ENCODE measurements at places on chromosomes 16 and 17.

- DNase-seq: no peak
Measured at GRCh38 chr16:48188449-48189102, 32.8 kb upstream of the ABCC12 start.

DNA sequence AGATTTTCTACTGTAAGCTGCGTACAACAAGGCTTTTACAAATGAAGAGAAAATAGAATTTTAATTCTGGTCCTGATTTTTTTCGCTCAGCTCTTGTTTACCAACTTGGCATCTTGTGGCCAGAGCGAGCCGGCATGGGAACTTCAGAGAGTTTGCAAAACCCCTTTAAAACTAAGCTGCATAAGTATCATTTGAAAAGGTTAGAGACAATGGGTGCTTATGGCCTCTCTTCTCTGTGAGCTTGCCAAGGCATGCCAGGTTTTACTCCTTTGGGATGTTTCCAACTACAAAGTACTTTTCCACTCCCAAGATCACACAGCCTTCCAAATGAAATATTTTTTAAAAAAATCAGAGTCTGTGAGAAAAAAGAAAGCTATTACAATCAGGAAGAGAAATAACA, 62.4 kb upstream of the FA2H start:
- no peak for DNase-seq

DNA sequence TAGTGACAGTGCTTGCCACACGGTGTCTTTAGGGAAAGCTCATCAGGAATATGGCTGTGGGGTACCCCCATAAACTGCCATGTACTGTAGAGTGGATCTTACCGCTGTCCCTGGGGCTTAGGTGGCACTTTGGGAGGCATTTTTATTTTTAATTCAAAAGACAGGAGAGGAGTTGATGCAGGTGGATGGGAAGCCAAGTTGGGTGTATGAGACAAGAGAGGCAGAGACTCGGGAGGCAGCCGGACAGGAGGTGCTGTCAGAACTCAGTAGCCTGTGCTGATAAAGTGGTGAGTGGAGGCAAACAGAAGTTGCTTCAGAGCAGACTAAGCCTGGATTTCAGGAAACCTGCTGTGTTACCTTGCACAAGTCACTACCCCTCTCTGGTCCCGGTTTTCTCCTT, 185.9 kb downstream of the TMEM132E start:
- DNase-seq: no peak

DNA sequence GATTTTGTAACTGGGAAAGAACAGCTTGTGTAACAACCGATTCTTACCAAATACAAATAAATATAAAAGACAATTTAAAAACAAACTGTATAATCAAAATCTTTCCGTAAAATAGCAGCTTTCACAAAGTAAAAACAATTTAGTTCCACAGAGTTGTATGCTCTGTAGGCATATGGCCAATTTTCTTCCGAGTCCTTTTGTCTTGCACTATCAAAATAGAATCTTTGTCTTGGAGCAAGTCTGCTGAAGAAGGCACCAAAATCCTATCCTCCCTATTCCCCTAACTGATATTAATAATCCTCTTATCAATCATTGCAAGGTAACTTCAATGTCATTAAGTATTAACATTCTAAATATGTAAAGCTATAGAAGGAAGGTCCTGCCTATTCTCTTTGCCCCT, 7.6 kb downstream of the THUMPD1 start:
- no peak for DNase-seq

DNA sequence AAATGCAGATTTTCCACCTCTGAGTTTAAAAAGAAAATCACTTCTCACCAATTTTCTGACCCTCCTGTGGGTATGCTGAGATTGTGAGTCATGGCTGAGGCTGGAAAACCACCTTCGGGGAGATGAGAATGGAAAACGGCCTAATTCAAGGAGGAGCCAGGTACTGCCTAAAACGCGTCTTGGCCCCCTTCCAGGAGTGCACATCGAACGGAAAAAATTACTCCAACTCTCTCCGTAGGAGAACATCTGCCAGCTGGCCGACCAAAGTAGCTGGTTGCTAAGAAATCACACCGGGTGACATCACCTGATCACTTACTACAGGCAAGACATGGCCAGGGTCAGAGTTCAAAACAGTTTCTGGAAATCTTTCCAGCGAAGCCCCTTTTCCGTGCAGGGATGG, 107.6 kb downstream of the ZNF423 start:
- DNase-seq: no peak

- DNase-seq: no peak
Measured at GRCh38 chr17:70258465-70258864, 89.1 kb downstream of the KCNJ2 start.

GRCh38 chr17:58755577-58756245, at the start of gene PPM1E:
TSS of gene PPM1E (plus strand) at chr17:58755854.
- peak; percentile 4 for DNase-seq

GRCh38 chr17:75535119-75535537, 9.6 kb downstream of the LLGL2 start:
- peak; percentile 90 for DNase-seq

GRCh38 chr16:51762081-51762996, 611.3 kb upstream of the SALL1 start:
- DNase-seq: no peak

DNA sequence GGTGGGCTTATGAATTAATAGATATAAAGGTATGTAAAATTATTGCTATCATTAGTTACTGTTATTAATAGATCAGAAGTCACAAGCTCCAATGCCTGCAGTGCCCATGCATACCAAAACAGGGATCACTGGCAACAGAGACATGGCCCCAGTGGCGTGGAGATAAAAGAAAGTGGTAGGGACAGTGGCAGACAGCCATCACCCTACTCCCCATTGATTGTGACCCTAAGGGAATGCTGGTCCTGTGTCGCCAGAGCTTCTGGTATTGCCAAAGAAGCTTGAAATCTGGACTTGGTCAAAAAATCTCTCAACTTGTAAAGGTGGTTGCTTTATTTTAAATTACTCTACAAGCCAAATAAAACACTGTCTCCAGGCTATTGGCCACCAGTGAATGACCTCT, 279.1 kb downstream of the IRX3 start:
- DNase-seq: no peak

GRCh38 chr17:78777881-78778280, 4.2 kb downstream of the CYTH1 start:
- DNase-seq: no peak

DNA sequence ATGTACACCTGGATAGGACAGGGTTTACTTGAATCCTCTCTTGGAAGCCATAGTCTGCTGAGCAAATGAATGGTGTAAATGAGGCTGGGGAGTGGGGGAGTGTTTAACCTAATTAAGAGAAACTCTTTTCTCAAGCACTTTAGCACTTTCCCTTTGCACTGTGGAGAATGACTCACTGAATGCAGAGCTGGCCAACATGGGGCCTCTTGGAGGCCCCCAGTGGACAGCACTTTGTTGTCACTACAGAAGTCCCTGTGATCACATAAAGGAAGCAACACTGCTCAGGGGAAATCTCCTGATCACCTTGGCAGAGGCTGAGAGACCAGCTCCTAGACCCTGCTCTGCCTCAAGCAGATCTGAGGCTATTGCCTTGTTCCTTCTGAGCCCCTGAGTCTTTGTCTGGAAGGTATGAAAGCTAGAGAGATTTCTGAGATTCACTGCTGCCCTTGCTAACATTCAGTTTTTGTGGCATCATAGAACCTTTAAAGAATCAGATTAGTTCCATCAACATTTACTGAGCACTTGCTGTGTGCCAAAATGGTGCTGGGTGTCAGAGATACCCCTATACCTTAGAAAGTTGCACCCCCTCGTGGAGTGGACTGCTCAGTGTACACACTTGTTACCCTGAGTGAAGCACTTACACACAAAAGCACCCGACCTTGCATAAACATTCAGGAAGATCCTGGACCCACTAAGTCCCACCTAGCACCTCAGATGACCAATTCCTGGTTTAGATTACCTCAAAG, 230.1 kb upstream of the CCL2 start:
- DNase-seq: no peak

DNA sequence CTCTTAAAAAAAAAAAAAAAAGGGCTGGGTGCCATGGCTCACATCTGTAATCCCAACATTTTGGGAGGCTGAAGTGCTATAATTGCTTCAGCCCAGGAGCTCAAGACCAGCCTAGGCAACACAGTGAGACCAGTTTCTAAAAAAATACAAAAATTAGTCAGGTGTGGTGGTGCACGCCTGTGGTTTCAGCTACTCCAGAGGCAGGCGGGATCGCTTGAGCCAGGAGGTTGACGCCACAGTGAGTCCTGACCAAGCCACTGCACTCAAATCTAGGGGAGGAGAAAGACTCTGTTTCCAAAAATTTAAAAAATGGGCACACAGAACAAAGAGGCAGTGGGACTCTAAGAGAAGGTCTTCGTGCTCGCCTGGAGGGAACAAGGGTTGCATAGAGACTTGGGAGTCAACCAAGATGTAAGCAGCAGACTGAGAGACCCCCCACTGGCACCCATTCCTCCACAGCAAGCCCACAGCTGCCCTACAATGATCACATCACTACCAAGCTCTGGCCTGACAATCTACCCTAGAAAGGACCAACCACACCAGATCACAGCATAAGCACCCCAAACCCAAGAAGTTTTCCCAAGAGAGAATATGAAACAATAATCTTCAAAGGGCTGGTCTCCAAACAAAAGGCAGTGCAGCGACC, 121.6 kb downstream of the ANKRD11 start:
- DNase-seq: no peak

DNA sequence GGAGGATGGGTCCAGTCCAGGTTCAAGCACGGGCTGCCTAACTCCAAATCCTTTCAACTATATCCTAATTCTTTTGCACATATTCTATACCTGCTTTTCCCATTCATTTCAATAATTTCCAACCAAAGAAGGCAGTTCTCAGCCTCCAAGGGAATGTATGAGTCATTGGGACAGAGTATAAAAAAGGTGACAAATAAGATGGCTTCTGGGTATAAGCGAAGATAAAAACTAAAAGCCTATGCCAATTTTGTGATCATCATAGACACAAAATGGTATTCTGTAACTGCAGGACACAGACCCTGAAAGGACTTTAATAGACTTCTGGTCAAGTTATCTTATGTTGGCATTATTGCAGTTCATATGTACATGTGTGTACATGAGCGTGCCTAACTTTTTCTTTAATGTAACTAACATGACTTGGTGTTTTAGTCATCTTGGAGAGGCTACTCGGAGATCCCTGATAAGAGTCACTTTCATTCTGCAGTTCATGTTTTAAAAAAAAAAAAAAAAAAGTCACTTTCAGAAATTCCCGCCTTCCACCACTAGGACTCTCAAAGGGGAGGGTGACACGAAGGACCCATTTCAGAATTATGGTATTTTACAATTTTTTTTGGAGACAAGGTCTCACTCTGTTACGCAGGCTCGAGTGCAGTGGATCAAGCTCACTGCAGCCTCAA, 17.3 kb downstream of the COG1 start:
- no peak for DNase-seq

DNA sequence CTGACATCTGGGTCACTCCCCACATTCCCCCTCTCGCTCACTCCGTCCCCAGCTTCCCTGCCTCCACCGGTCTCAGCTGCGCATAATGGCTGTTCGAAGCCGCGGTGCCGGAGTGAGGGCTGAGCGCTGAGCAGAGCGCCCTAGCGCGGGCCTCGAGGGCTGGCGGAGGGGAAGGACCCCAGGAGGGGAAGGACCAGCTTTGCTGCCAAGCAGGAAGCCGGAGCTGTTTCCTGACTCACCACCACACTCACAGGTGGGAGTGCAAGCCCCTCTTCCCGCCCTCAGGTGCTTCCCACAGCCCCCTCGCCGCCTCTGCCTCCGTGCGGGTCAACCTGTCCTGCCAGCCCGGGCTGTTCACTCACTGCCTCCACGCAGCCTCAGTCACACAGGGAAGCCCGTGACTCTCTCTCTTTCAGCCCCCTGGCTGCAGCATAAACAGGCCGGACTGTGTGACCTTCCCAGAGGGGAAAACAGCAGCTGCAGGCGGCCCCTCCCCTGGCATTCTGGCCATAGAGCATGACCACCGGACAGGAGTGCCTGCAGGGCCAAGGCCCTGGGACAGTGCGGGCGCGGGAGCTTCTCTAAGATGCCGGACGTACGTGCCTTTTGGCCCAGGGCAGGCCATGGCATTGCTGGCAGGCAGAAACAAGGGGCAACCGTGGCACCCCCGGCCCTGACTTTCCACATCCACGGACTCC, 23.7 kb downstream of the SLC43A2 start:
- no peak for DNase-seq

All from immature natural killer cell (primary cell).